ENCODE measurements at places on chromosomes 7 and 10.

GRCh38 chr10:3102720-3103427, 35.5 kb downstream of the PFKP start:
- no peak for DNase-seq

GRCh38 chr7:32059289-32060011, 10.8 kb downstream of the PDE1C start:
- no peak for DNase-seq

GRCh38 chr10:87661861-87662785, 2.4 kb downstream of the PAPSS2 start:
- DNase-seq, result no peak

GRCh38 chr7:159177284-159177953, 32.8 kb upstream of the VIPR2 start:
- no peak for DNase-seq

- DNase-seq, result no peak
Observed at GRCh38 chr7:38831259-38831996, 77.6 kb downstream of the VPS41 start.

DNA sequence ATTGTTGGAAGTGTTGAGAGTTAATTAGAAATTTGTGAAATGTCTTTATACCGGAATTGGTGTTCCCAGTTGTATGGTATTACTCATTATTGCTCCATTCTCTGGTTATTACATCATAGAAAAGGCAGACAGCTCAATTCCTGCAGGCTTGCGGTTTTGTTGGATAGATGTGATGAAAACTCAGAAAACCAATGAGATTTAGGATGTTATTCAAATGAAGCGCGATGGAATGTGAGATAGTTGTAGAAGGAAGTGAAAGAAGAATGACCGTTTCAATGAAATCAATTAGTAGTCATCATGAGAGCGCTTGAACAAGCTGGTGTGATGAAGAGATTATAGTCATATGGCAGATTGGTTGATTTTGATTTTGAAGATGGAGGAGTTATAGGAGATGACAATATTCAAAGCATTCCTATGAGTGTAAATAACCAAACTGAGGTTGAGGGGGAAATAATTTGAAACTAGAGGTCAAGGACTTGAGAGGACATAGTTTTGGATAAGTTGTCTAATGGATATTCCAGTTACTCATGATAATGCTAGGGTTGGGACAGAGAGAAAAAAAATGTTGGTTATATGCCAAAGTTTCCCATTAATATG, 991.5 kb downstream of the NRG3 start:
- DNase-seq, result peak; percentile 94

DNA sequence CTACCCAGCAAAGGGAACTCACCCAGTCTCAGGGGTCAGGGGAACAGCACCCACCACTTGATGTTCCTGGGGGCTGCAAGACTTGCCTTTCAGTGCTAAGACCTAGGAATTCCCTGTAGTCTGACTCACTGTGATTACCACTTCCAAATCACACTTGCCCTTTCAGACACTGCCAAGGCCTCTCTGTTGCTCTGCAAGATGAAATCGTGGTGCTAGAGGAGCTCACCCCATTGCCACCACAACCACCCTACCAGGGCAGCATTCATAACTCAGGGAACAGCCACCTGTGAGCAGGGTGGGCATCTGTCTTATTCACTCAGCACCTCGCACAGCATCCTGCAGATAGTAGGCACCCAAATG, 36.5 kb downstream of the XPNPEP1 start:
- DNase-seq, result no peak

- no peak for DNase-seq
Observed at GRCh38 chr10:72257051-72257892, 16.5 kb upstream of the DDIT4 start.

DNA sequence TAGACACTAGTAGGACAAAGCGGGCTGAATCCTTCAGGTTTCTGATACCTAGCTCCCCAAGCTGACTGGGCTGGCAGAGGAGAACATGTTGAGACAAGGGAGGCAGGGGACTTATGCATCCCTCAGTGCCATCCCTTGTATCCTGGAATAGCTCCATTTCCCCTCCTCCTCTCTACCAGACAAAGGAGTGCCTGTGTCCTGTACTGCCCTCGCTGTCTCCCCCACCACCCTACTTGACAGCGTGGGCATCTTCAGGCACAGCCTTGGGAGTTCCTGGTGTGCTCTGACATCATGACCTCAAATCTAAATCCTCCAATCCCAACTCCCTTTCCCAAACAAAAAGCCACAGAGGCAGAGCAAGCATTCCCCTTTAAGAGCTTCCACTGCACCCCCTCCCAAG, 9.0 kb downstream of the SFXN3 start:
- no peak for DNase-seq

- no peak for DNase-seq
Observed at GRCh38 chr10:132011024-132011423, 29.3 kb upstream of the BNIP3 start.

- DNase-seq, result peak; percentile 46
Observed at GRCh38 chr10:119608316-119609155, 11.8 kb upstream of the TIAL1 start.

DNA sequence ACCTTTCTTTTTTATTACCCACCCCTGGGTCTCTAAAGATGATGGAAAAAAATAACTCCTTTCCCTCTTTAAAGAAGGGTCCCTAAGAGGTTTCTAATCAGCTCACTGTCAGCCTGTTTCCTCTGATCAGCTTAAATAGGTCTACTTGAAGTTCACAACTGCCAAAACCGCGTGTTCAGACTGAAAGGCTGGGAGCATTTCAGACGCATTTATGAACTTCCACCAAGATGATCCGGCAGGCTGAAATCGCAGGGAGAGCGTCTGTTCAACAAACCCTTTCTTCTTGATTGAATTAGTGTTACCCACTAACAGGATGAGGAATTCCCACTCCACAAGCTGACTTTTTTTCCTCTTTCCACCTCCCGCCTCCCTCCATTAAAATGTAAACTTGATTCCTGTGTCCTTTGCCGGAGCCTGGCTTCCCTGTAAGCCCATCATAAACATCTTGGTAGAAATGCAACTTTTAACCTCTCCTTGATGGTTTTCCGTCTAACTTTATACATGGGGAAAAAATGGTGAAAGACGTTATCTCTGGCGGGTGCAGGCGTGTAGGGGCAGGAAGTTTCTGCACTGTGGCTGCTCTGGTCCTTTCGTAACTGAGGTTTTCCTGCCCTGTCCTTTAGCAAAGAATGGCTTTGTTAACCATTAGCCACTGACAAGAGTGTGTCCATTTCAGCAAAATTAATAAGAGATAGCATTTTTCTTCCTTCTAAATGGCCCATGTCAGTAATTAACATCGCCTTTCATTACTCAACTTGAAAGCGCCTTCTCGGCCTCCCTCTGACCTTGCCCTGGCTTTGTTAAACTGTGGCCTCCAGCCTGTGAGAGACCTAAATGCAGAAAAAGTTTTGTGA, 130.7 kb downstream of the BAMBI start:
- DNase-seq, result no peak

DNA sequence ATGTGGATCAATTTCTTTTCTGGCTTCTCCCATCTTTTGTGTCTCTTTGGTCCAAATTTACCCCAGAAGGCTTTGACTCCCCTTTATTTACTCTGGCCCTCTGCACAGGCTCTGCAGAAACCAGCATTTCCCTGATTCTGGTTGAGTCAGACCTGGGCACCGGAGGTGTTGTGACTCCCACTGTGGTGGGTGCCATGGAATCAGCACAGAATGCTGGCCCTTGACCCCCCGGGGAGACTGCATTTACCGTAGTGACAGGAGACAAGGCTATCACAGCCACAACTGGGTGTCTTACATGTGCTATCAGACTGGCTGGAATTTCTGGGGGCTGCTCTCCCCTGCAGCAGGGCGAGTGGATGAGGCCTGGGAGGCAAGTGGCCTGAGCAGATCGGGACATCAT, 37.6 kb downstream of the PLXDC2 start:
- no peak for DNase-seq

GRCh38 chr10:42990016-42990720, 86.7 kb upstream of the RET start:
- DNase-seq, result no peak

GRCh38 chr7:84665339-84665738, 470.8 kb upstream of the SEMA3A start:
- DNase-seq, result no peak

DNA sequence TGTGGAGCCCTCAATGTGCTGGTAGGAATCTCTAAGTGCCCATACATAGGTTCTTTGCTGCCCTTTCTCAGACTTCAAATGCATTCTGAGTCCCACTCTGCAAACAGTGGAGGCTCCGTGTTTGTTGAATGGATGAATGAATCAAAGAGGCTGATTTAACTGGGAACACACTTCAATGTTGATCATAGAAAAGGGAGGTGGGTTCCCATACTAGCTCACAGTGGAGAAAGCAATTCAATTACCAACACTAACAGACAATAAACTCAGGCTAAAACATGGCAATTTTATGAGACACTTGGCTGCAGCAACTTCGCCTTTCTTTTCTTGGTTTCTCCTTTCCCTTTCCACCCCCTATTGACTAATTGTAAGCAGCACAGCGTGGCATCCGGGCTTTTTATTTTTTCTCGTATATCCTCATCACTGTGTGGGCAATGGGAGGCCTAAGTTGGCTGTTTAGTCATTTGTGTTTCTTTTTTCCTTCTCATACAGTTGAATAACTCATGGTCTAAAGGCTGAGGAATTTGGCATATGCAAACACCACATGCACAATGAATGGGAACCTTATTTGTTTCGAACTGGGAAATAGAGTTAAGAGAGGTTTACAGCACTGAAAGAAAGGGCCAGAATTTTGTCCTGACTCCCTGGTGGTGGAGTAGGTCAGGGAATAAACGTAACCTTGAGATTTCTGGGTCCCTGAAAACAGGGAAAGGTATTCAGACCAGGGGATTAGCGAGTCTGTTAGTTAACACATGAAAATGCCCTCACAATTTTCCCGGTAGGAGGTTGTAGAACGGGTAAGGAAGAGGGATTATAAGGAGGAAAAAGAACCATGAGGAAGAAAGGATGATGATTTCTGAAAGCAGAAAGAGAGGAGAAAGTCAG, 858.5 kb downstream of the KCNMA1 start:
- peak; percentile 19 for DNase-seq

GRCh38 chr10:6579904-6580278, at the start of gene PRKCQ:
TSS of gene PRKCQ (minus strand) at chr10:6580276. CDS start at chr10:6515135, 65,141 bp downstream.
- DNase-seq, result no peak

DNA sequence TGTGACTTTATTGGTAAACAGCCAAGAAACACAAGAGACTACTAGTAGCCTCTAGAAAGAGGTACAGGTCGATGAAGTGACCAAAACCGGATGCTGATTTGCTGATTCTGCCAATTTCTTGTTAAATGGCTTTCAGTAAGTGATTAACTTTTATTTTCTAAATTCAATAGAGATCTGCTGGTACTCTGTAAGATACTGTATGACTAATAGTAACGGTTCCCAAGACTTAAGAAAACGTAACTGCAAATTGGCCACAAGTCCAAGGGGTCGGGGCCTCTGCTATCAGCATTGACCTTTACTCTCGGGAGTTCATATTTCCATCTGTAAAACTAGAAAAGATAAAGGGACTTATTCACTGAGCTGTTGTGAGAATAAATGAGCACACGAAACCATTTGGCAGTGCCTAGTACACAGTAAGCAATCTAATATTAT, 1.4 kb downstream of the FAM3C start:
- peak; percentile 15 for DNase-seq

GRCh38 chr10:109022417-109023049, 900.8 kb downstream of the XPNPEP1 start:
- no peak for DNase-seq

DNA sequence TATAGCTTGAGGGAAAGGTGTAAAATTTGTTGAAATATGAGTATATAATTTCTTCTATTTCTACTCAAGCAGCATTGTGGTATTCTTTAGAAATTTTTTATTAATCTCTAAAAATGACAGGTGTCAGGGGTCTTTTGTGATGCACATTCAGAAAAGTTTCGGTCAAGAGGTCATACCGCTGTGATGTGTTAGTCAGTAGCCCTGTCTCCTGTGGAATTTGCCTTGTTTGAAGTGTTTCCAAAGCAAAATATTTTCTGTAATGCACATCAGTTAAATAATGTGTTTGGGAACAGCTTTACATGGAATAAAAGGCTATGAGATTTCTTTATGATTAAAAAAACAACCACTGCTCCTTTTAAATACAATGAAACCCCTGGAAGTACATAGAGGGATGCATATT, 35.8 kb downstream of the FOXP2 start:
- no peak for DNase-seq

- no peak for DNase-seq
Observed at GRCh38 chr7:55361560-55361959, 3.6 kb upstream of the LANCL2 start.

DNA sequence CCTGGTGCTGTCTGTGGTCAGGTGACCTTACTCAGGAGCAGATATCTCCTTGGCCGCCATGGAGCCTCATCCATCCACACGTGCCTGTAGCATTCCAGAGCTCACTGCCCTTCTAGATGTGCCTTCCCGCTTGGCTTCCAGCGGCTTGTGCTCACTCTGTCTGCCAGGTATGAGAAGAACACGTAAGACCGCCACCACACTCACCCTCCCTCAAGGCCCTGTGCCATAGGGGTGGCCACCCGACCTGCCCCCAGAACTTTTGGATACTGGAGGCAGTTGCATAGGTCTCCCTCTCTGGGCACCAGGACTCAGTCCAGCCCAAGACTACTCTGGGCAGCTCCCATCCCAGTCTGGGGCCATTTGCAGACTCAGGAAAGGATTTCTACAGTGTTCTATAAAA, 4.1 kb downstream of the MARVELD1 start:
- no peak for DNase-seq

DNA sequence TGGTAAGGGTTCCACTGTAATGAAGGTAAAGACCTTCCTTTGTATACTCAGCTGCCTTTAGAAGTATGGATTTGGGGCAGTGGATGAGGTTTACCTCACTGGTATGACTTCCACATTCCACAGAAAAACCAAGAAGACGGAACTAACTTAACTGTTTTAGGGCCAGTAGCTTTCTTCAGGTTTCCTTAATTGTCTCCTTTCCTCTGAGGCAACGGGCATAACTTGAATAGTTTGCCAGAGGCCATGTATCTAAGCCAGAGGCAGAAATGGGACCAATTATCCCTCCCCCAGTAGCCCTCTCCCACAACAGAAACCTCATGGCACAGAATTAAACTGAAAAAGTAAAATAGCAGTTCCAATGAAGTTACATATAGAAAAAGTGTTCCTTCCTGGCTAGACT, 281.7 kb downstream of the PHTF2 start:
- DNase-seq, result no peak

GRCh38 chr10:131921184-131921583, 20.4 kb downstream of the PPP2R2D start:
- no peak for DNase-seq

DNA sequence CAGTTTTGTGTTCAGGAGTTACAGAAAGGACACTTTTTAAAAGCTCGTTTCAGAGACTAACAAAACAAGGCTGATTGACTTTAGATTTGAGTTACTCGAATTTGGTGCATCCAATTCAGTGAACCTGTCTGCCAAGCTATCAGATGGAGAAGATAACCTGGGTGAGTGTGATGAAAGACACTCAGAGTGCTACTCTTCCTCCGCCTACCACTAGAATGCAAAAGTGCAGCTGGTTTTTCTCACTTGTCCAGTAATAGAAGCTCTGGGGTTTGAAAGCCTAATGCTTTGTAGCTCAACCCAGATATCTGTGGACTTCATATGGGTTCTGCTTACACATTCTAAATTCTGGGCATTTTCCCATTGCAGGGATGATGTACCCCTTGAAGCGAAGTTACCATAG, 82.8 kb upstream of the NPY start:
- DNase-seq, result no peak

Measured in A172 (cell line).